ENCODE measurements at places on chromosomes 13 and 19. TPM values are rescaled to one million over a fixed set of nuclear protein-coding genes. Genes with fewer than 3 reads are reported as not detected.

DNA sequence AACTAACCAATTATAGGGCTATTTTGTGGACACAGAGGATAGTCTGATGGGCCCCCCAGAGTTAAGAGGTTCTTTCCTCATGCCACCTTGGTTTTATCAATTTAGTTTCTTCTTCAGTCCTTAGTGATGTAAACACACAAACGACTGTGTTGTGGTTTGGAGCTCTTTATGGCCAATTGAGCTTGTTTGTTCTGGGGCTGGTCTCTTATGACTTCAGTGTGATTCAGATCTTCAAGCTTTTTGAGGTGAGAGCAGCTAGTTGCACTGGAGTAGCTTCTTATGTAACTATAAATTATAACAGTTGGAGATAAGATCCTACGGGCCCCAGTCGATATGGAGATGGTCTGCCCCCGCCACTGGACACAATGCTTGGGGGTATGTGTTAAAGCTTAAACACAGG, 22.0 kb upstream of the GJB6 start:
- no peak for DNase-seq

GRCh38 chr19:17797424-17798201, 2.7 kb downstream of the B3GNT3 start:
- no peak for DNase-seq

- DNase-seq, result no peak
Measured at GRCh38 chr13:80217614-80218456, 123.1 kb downstream of the SPRY2 start.

GRCh38 chr13:98190889-98191444, 13.9 kb upstream of the RNF113B start:
- DNase-seq, result no peak

- DNase-seq, result no peak
Measured at GRCh38 chr13:40464337-40465014, 202.0 kb downstream of the FOXO1 start.

DNA sequence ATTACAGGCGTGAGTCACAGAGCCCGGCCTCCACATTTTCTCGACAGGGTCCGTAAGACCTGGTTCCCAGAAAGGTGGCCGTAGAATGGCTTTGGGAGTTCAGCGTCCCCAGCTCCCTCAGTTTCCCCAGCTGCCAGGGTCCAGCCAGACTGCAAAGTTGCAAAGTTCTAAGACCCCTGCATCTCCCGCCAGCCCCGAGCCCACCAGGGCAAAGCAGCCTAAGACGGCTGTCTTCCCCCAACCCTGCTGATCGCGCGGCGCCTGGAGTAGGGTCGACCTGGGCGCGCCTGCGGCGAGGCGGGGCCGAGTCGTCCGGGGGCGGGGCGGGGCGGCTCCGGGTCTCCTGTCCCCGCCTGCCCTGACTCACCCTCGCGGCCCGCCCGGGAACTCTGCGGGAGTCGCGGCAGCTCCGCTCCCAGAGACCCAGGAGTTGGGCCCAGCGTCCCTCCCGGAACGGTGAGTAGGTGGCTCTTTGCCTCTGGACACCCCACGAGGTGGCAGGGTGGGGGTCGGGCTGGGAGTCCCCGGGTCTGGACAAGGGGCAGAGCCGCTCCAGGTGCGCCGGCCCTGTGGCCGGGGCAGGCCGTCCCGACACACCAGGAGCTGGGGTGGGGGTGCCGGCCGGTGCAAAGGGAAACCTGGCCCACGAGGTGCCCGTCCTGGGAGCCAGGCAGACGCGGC, at the start of gene LRRC8E:
Gene LRRC8E, plus strand, starts transcription at position 366 of the 681 bp plus-strand sequence. CDS start 7,094 bp downstream, outside the sequence.
- DNase-seq, result no peak

DNA sequence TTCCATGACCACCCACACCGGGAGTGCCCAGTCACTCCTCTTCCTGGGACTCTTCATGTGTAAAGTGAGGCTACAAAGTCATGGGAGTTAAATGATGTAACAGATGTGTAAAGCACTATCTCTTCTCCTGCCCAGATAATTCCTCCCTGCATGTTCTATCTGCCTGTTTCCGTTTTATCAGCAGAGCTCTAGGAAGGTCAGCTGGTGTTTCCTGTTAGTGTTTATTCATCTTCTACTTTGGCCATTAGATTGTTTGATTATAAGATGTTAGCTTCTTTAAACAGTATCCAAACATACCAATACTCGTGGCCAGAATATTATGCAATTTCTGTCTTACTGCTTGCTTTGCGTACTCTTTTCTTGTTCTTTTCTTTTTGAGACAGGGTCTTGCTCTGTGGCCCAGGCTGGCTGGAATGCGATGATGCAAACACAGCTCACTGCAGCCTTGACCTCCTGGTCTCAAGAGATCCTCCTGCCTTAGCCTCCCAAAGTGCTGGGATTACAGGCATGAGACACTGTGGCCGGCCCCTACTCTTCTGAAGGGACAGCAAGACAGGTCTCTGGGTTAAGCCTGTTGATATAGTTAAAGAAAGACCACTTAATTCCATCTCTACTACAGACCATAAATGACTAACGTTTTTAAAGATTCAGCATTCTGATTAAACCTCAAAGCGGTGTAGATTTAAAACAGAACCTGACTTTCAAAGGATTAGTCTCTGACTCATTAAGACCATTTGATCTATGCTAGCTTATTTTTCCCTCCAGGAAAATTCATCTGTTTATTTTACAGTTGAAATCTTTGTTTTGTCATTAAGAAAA, 97.4 kb upstream of the AKAP11 start:
- DNase-seq, result no peak

DNA sequence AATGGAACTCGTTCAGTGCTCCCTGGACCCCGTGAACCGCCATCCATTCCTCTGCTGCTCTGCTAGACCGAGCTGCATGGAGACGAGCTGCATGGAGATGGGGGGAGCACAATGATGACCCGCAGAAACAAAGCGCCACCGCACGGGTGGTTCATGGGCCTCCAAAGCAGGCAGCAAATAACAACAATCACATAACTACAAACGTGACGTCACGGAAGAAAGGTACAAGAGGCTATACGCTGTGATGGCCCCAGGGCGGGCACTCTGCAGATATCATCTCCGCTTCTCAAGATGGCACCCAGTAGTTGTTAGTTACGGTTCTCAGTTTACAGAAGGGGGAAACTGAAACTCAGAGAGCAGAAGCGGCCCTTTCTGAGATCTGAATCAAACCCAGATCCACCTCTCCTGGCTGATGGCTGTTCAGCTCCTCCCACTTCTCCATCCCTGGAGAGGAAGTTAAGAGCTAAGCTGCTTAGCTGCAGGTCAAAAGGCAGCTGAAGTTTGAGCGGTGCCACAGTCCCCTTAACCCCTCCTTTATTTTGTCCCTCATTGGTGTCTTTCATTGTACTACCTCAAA, 1.7 kb downstream of the ATP13A1 start:
- DNase-seq, result no peak

DNA sequence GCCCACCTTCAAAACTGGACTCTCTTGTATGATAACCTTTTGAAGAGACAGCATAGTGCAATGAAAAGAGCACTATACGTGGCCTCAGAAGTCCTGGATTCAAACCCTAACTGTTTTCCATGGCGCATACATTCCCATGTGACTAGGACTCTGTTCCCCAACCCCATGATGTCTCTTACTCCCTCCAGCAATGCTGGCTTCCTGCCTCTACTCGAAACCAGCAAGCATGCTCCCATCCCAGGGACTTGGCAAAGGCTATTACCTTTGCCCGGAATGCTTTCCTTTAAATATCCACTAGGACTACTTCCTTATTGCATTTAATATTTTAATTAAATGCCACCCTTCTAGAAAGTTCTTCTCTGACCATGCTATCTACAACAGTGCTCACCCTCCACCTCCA, 75.1 kb downstream of the CYSLTR2 start:
- no peak for DNase-seq

- no peak for DNase-seq
Measured at GRCh38 chr19:3573162-3573857, 566 bp downstream of the HMG20B start.

DNA sequence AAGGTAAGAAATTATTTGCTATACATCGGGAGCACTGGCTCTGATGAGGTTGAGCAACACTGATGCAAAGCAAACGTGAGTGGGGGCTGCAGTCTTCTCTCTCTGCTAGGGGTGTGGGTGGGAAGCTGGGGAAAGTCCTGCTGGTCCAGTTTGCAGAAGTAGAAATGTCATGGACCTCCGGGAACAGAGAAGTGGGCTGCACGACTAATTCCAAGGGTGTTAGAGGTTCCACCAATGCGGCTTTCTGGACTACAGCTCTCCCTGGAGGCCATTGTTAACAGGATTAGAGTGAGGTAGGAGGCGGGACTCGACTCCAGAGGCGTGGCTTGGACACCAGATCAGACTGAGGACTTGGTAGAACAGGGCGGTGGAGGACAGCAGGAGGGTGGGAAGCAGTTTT, 5.7 kb upstream of the FBXO27 start:
- DNase-seq, result peak; percentile 70

DNA sequence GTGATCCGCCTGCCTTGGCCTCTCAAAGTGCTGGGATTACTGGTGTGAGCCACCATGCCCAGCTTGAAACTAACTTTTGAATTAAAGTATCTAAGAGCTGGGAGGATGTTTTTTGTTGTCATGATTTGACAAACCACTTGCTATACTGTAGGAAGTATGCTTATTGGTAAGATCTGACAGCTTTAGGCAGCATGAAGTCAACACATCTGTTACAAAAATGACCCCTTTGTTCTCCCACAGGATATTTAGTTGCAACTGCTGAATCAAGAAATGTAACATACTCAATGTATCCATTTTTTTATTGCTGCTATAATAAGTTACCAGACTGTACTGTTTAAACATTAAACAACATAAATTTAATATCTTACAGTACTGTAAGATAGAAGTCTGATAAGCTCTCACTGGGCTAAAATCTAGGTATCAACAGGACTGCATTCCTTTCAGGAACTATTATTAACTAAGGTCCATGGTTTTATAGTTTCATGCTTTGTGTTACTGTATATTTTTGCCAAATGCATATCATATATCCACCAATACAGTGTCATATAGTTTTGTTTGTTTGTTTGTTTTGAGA, 22.8 kb upstream of the LRP3 start:
- peak; percentile 26 for DNase-seq

GRCh38 chr13:21735701-21736401, 65.0 kb downstream of the FGF9 start:
- no peak for DNase-seq

DNA sequence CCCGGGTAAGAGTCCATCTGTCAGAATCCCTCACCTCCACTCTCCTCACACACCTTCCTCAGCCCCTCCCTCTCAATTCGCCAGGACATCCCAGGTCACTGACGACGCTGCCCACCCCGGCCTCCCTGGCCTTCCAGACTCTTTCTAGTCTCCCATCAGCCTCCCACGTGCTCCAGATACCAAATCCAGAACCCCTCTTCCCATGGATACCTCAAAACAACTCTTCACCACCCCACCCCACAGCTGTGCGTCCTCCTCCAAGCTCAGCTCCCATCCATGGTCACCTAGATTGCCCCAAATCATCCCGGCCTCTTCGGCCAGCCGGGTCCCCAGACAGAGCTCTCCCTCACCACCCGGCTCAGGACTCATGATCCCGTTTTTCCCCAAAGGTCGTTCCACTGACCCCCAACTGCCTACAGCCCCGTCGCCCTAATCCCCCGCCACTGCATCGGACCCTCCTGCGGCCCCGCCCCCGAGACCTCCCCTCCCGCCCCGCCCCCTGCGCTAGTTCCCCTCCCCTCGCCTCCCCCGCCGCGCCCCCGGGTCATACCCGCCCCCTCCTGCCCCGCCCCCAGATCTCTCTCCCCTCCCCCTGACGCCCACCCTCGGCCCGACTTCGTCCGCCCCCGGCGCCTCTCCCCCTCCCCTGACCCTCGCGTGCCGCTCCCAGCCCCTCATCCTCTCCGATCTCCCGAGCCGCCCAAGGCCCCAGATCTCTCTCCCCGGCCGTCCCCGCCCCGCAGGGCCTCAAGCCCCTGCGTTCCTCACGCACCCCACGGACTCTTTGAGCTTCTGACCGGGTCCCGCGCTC, 546 bp downstream of the UBXN6 start:
- DNase-seq, result peak; percentile 44

DNA sequence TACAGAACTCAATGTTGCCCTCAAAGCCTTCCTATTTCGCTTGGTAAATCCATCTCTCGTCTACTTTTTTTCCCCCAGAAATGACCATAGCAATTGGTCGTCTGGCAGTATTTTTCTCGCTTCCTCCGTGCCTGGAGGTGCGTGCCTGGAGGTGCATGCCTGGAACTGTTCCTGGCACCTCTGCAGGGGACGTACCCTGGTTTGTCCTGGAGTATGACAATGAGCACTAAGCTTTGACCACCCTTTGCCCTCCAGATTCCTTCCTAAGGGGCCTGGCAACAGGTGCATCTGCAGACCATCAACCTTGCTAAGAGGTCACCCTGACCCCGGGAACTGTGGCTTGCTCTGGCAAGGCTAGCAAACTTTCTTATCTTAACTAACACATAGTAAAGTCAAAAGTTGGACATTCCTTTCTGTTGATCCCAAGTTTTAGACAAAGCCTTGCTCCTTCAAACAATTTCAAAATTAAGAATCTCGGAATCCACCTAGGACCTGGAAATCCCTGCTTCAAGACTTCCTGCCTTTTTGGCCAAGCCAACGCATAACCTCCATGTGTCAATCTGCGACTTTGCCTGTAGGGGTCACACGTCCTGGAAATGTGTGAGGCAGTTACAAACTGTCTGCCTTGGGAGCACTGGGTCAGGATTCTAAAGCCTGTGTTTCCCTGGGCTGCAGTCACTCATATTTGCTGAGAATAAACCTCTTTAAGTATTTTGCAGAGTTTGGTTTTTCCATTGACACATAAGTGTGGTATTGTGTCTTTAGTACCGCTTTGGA, 28.8 kb upstream of the TUBGCP3 start:
- peak; percentile 75 for DNase-seq

GRCh38 chr19:18650468-18651041, 13.7 kb downstream of the KLHL26 start:
- no peak for DNase-seq

GRCh38 chr19:2412449-2412848, 14.9 kb downstream of the TIMM13 start:
- DNase-seq, result no peak

The PTPRH gene
- 38.1 TPM for total RNA-seq

The GRIK5 gene
- not detected for total RNA-seq

The SERPINE3 gene
- not detected for total RNA-seq

The SEMA6B gene
- total RNA-seq, result 6.9 TPM

The AMER2 gene
- not detected for total RNA-seq

The ELF1 gene
- 51.0 TPM for total RNA-seq

The ZNF439 gene
- total RNA-seq, result 0.27 TPM

The ZBTB45 gene
- 3.3 TPM for total RNA-seq

The CRX gene
- not detected for total RNA-seq

Data from SK-MEL-5 (cell line).